ENCODE measurements at places on chromosomes 6 and 20.

GRCh38 chr6:88368071-88368787, 202.1 kb upstream of the CNR1 start:
- DNase-seq = no peak

DNA sequence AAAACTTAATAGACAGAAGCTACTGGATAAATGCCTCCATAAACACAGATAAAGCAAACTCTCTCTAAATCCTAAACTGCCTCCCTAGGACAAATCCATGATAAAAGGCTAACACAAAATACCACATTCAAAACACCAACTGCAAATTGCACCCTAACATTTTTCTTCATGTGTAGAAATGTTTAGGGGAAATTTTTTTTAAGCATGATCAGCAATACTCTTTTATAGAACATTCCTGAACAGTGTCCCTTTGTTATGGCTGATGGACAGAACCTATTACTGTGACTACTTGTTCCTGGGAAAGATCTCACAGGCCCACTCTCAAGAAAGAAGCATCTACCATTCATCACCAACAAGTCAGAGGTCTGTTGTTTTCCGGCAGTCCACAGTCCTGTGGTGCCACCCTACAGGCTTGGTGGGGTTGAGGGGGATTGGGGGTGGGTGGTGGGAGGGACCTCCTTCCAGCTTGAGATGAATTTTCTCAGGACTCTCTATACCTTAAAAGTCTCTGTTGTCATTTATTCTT, 64.5 kb downstream of the DTNBP1 start:
- no peak for DNase-seq

GRCh38 chr6:126170978-126171382, 168.9 kb upstream of the CENPW start:
- DNase-seq = peak; percentile 44

DNA sequence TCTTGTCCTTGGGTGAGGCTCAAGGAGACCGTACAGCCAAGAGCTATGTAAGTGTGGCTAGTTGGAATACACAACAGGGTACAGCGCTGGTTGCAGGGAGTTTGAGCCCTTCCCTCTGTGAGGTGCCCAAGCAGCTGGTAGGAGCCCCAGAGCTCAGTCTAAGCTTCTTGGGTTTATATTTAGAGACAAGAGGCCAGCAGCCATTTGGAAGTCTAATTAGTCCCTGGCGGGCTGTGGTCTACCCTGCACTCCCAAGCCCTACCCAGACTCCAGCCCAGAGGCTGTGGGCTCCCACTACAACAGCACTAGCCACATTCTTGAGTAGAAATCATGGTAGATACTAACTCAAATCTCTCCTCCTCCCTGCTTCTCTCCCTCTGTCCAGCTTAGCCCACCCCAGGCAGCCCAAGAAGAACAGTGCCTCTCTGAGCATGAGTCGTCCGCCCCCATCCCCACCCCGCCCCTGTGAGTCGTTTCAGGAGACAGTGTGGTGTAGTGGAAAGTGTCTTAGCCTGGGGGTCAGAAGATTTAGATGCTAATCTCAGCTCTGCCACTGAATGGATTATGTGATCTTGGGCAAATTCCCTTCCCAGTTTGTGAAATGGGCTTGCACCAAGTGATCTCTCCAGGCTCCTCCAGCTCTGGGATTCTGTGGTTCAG, 37.8 kb downstream of the EIF2S2 start:
- peak; percentile 69 for DNase-seq

DNA sequence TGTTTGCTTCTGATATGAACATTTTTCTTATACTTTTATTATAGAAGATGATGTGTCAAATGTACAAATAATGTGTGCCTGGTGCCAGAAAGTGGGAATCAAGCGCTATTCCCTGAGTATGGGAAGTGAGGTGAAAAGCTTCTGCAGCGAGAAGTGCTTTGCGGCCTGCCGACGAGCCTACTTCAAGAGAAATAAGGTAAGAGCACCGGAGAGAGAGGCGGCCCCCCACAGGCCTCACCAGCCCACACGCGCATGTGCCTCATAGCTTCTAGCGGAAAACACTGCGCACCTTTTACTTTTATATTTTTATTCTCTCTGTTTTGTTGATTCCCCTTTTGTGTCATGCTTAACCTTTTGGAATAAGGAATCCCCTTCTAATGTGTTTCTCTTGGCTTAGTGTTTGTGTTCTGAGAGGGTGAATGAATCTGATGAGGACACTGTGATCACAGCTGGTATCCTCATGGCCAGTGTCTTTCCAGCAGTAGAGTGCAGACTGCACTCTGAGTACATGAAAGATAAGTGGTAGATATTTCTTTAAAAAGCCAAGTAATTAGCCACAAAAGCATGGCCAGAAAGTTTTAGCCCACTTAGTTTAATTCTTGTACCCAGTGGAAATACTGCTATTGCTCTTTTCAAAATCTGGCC, 43.6 kb downstream of the SOBP start:
- DNase-seq = no peak

DNA sequence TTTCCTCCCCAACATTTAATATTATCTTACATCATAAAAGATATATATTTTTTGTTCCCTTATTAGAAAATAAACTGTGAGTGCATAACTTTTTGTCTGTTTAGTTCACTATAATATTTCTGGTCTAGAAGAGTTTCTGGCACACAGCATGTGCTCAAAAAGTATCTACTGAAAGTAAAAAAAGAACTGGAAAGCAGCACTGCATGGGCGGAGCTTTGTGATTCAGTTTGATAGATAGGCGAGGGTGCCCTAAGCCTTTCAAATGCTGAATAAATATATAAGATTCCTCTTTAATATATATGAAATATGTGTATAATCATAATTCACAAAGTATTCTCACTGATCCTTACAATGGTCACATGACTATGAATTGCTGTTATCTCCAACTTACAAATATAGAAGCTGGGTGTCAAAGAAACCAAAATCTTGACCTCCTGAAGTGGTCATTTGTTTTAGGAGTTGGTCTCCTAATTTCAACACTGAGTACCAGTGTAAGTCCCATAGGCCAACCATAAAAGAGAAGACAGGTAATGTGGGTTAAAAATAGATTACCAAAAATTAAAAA, 50.8 kb downstream of the OR2B2 start:
- DNase-seq = no peak

DNA sequence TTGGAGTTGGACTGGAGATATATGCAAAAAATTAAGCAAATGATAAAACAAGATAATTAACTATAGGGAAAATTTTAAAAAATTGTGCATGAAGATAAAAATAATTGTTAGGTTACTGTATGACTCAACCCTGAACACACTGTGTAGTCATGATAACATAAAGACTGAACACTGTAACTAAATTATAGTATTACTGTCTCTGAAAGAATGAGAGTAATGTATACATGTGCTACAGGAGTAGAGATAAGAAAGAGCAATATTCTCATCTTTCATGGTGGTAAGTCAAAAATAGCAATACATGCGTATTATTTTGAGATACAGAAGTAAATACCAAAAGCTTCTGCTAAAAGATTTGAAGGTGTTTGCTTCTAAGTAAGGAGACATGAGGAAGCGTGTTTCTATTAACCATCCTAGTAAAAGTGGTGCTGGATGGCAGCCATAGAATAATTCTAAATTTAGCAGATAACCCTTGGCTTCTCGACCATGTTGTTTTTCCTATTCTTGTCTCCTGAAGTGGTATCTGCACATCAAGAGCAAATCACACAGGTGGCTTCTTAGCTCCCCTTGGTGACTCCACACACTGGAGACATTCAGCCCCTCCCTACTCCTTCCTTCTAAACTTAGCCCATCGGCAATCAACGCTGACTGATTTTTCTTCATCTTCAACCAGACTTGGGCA, 390.6 kb upstream of the PLCB4 start:
- no peak for DNase-seq

- no peak for DNase-seq
Measured at GRCh38 chr6:45657226-45657625, 279.5 kb upstream of the SUPT3H start.

Data from activated CD4-positive, alpha-beta T cell treated with anti-CD3 and anti-CD28 coated beads for 36 hours (primary cell).